ENCODE measurements at places on chromosomes 12 and 14. TPM values are rescaled to one million over a fixed set of nuclear protein-coding genes. Genes with fewer than 3 reads are reported as not detected.

The COCH gene
- total RNA-seq: 1.8 TPM

- no peaks in the 10 kb centered on the region for H3K27me3 ChIP-seq
- H3K36me3 ChIP-seq: peaks cover 6% of the 10 kb centered on the region
- DNase-seq: peak; percentile 56
- H3K4me1 ChIP-seq: peaks cover 28% of the 10 kb centered on the region
- H3K27ac ChIP-seq: peak overlapping the region; percentile 94
- H3K4me3 ChIP-seq: peak overlapping the region; percentile 94
Observed at GRCh38 chr14:58426670-58427280, 556 bp downstream of the TIMM9 start.

The KRT85 gene
- total RNA-seq: not detected

DNA sequence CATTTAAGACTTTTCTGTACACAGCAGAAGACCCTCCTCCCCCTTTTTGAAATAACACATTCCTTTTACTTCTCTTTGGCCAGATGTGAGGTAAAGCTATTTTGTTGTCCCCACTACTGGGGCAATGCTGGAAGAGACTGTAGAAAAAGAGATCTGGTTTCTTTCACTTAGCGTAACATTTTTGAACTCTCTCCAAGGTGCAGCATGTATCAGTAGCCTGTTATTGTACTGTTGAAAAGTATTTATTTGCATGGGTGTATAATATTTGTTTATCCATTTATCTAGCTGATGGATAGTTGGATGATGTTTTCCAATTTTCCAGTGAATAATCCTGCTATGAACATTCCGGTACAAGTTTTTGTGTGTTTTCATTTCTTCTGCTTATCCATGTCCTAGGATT is 335.2 kb downstream of the SOX5 start:
- no peaks in the 10 kb centered on the region for H3K27me3 ChIP-seq
- DNase-seq: no peak
- H3K4me1 ChIP-seq: peaks cover 21% of the 10 kb centered on the region
- no peaks in the 10 kb centered on the region for H3K36me3 ChIP-seq
- peak overlapping the region; percentile 22 for H3K27ac ChIP-seq

- peak overlapping the region; percentile 77 for H3K27ac ChIP-seq
- no peaks in the 10 kb centered on the region for H3K36me3 ChIP-seq
- H3K4me3 ChIP-seq: no peak overlapping the region
- no peaks in the 10 kb centered on the region for H3K27me3 ChIP-seq
- peaks cover 40% of the 10 kb centered on the region for H3K4me1 ChIP-seq
Observed at GRCh38 chr12:28130625-28131598, 59.3 kb upstream of the CCDC91 start.

- H3K4me1 ChIP-seq: peaks cover 50% of the 10 kb centered on the region
- peak overlapping the region; percentile 49 for H3K4me3 ChIP-seq
- peak overlapping the region; percentile 95 for H3K27ac ChIP-seq
- H3K36me3 ChIP-seq: no peaks in the 10 kb centered on the region
- no peaks in the 10 kb centered on the region for H3K27me3 ChIP-seq
Observed at GRCh38 chr14:20799892-20800544, 2.6 kb downstream of the RNASE1 start.
